Stimulated activated naive CD8-positive, alpha-beta T cell treated with anti-CD3 and anti-CD28 coated beads, Interleukin-15, amount 100 ng/mL, for 72 hours (primary cell): ENCODE measurements at places on chromosomes 4 and X.
A peak's percentile ranks its signal among the peaks of the same experiment; 100 is the strongest.

- DNase-seq: no peak
Observed at GRCh38 chrX:25108481-25108880, 92.7 kb upstream of the ARX start.

DNA sequence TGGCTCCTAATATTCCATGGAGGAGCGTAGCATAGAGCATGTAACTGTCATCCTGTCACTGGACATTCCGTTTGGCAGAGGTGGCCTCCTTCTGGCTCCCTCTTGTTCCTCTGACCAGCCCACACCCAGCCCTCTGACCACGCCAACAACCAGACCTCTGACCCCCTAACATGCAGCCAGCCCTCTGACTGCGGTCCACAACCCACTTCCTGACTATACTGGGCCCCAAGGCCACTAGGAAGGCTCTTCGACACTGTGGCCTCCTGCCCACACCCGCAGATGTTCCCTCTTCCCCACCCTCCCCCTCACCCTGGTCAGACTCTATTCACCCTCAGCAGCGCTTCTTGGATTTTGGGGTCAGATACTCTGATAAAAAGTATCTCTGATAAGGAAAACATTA lies 141.4 kb downstream of the EVC2 start:
- DNase-seq: no peak

DNA sequence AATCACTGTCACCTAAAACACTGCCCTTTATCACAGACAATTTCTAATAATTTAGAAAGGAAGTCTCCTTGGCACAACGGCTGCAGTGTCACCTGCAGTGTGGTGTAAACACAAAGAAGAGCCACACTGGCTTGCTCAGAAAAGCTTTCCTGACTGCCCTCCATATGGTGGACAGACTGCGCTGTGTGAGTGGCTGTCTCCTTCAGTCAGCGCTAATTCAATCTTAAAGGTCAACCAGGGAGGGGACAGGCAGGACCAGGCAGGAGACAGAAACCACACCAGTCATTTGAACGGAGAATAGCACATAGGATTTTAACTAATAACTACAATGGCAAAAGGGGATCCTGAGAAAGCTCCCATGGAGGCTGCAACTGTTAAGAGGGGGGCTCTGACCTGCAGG lies 132.1 kb downstream of the NSUN7 start:
- DNase-seq: no peak

DNA sequence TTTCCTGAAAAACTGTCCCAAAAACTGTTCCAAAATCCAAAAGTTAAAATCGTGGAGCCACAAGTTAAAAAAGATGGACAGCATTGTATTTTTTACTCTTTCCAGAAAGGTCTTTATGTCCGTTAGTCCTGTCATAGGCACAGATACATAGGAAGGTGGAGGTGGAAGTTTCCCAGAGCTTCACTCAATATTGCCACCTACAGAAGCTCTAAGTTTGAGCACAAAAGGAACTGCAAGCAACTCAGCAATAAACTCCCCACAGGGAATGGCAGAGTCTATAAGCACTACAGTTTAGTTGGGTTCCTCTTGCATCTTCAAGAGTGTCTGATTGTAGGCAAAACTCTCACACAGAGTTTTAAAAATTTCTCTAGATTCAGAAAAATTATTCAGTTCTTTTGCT lies 22.0 kb upstream of the UGT2B4 start:
- no peak for DNase-seq

DNA sequence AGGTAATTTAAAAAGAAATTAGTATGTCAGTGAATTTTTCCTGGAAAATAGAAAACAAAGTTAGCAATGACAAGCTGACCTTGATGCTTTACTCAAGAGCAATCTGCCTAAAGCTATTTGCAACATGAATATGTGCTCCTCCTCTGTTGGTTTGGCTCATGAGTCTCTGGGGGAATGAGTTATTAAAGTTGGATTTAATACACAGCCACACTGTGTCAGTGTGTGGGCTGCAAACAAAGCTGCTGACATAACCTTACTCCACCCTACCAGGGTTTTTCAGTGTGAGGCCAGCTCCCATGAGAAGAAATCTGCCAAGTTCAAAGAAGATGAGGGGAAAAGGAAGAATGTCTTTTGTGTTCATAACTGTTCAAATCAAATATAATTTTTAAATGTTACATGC lies 280.5 kb downstream of the TLL1 start:
- no peak for DNase-seq

DNA sequence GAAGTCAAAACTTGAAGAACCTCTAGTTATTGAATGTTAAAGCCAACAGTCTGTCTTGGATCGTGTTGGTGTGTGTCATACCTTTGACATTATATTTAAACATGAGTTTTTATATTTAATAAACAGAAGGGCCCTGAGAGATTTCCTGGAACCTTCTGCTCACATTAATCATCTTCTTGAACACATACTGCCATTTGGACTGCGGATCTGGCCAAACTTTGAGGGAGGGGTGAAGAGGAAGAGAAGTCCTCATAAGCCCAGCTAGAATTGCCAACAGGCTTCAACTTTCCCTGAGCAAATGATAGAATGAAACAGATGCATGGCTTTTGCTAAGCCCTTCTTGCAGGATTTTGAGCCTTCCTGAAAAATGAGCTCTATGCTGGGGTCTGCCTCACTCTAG lies 27.4 kb downstream of the CCKAR start:
- no peak for DNase-seq

GRCh38 chr4:164204434-164204833 lies 549.5 kb upstream of the SMIM31 start:
- DNase-seq: no peak

- peak; percentile 78 for DNase-seq
Observed at GRCh38 chrX:49186125-49187027, at the start of gene PRICKLE3. Gene PRICKLE3 (minus strand): TSS chrX:49186373. CDS start chrX:49186297, 76 bp downstream.

GRCh38 chr4:84678976-84679744 lies 96.2 kb downstream of the CDS1 start:
- no peak for DNase-seq

GRCh38 chr4:76488888-76489685 lies 54.1 kb downstream of the SHROOM3 start:
- no peak for DNase-seq

DNA sequence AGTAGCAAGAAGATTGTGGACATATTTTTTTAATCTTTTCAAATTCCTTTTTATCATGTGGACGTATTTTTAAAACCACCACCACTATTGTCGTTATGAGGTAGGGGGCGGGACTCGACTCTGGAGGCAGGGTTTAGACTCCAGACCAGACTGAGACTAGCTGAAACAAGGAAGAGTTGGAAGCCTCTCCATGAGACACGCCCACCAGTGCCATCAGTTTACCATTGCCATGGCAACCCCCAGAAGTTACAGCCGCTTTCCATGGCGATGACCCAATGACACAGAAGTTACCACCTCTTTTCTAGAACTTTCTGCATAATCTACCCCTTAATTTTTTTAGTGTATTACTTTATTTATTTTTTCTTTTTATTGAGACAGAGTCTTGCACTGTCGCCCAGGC lies 8.7 kb downstream of the MRFAP1 start:
- DNase-seq: no peak

- DNase-seq: no peak
Observed at GRCh38 chr4:183962419-183962818, 57.3 kb downstream of the STOX2 start.

GRCh38 chr4:159777689-159778088 lies 674.8 kb downstream of the RAPGEF2 start:
- DNase-seq: no peak
